ENCODE measurements at places on chromosomes 2 and 18.

DNA sequence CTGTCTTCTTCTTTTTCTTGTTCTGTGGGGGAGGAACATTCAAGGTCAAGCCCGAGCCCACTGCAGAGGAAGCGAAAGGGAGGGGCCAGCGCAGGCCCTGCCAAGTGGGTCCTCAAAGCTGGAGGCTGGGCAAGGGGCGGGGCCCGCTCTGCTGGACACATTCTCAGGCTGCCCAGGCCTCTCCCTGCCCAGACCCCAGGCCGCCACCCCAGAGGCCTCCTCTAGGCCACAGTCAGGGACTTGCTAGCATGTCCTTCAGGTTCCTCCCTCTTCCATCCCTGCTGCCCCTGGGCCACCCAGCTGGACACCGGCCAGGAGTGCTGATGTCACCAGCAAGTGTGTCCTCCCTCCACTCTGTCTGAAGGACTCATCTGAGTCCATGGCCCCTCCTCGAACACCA is 44.1 kb downstream of the KIF1A start:
- no peak for DNase-seq

GRCh38 chr2:216949700-216950413 is 90.0 kb upstream of the TNP1 start:
- no peak for DNase-seq

DNA sequence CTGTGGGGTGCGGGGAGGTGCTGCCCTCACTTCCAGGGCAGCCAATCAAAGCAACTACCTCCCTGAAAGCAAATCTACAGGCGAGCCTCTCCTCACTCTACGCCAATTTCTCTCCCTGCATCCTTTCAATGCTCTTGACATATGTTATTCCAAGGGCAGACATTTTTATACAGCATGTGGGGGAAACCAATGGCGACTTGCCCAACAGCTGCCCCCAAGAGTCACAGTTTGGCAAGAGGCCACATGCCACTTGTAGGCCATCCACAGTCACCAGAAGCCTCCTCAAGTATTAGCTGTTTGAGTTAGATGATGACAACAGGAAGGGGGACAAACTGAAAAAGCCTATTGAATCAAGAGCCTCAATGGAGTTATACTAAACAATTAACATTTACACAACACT is 114.6 kb downstream of the MYO5B start:
- no peak for DNase-seq

GRCh38 chr2:8607606-8608005 is 74.2 kb upstream of the ID2 start:
- DNase-seq: no peak

GRCh38 chr2:33712674-33713073 is 113.6 kb upstream of the FAM98A start:
- DNase-seq: no peak

DNA sequence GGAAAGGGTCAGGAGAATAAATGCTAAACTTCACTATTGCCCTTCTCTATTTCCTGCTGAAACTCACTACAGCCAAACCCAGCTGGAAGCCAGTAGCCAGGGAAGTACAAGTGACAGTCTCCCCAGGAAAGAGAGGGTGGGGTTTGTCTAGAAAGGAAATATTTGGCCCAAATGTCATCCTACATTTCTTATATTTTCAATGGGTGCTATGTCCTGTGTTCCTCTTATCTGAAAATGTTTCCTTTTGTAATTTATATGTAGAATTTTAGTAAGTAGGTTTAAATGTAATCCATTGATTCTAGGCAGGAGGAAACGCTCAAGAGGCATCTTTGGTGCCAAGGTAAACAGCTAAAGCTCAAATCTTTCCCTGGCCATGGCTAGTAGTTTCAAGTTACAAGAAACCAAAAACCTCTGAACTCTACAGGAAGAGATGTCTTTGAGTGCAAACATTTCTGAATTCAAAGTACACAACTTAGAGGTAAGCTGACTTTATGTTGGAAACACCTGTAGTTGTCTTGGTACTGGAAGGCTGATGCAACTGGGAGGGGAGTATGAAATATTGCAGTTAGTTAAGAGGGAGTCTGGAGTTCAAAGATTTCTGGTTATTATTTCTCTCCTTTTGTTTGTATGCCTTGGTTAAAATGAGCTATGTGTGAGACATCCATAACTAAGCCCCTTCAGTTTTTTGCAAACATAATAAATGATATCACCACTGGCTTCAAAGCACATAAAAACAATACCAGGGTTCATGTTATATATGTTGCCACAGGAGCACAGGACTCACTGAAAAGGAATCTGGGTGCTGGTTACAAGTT is 356.1 kb upstream of the ZC3H15 start:
- DNase-seq: no peak

- no peak for DNase-seq
Observed at GRCh38 chr2:201642579-201643215, 606 bp downstream of the TMEM237 start.

DNA sequence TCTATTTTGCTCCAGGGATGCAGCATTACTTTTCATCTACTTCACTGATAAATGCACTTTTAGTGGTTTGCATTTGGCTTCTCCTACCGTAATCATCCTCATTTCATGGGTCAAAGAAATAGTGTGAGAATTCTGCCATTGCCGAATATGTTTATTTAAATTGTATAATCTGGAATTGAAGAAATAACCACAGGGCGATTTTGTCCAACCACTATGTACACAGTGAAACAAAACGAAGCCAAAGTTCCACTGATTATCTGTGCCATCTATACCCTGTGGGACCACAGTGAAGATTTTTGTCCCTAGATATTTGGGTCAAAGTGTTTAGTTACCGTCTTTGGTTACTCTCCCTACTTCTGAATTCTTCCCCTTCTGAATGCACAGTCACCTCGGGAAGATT is 888.6 kb upstream of the NRXN1 start:
- DNase-seq: no peak

- DNase-seq: no peak
Observed at GRCh38 chr18:7038330-7038851, 79.2 kb downstream of the LAMA1 start.
